ENCODE measurements at places on chromosomes 2 and 18.

GRCh38 chr2:181790716-181791649, 100.5 kb upstream of the ITPRID2 start:
- no peak for DNase-seq

- DNase-seq = no peak
Observed at GRCh38 chr18:67735506-67735905, 219.0 kb upstream of the DSEL start.

DNA sequence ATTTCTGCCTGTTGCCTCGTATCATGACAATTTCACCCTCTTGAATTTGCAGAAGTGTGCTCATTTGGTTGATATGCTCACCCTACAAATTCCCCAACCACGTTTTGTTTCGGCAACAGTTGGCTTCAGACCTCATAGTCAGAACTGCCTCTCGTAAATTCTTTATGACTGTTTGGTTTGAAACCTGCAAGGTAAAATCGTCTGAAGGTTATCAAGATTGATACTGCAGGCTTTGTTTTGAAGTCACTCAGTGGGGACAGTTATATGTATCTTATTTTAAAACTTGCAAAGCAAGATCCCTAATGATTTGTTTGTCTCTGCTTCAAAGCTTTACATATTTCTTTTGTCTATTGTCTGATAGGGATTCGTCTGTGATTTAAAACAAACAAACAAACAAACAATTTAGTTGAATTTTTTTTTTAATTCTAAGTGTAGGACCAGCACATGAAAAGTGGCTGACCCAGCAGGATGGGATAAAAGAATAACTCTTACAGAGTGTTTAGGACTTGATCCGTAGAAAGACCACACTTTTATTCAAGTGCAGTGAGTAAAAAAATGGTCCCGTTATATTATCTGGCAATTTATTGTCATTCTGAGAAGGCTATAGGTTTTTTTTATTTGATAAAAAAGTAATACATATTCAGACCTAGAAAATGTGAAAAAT, 45.7 kb upstream of the MYCN start:
- DNase-seq = no peak

DNA sequence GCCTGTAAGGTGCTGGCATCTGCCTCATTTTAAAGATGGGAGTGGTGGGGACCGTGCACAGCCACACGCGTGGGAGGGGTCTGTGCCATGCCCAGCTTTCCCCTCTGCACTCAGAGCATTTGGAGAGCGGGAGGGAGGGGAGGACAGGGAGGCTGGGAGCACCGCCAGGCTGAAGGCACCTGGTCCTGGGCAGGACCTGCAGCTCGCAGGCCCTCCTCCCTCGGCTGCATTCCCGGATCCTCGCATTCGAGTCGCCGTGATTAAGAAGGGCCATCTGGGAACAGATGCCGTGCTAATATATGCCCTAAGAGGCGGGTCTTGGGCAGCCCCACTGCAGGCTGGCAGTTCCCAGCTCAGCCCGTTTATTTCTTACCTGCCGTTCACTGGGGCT, 84.0 kb downstream of the PTGR3 start:
- DNase-seq = no peak

DNA sequence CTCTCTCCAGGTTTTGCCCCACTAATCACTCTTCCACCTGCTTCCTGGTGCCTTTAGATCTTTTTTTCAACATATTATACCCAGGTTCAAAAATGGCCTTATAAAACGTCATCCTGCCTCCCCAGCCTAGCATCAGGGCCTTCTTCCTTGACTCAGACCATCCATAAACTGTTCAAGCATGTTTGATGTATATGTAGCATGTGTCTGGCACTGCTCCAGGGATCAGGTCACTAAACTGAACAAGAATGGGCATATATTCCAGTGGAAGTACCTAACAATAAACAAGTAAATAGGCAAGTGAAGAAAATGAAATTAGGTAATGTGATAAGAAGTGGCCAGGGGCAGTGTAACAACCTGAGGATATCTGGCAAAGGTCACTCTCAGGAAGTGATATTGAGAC, 141.2 kb downstream of the TRIB2 start:
- no peak for DNase-seq

DNA sequence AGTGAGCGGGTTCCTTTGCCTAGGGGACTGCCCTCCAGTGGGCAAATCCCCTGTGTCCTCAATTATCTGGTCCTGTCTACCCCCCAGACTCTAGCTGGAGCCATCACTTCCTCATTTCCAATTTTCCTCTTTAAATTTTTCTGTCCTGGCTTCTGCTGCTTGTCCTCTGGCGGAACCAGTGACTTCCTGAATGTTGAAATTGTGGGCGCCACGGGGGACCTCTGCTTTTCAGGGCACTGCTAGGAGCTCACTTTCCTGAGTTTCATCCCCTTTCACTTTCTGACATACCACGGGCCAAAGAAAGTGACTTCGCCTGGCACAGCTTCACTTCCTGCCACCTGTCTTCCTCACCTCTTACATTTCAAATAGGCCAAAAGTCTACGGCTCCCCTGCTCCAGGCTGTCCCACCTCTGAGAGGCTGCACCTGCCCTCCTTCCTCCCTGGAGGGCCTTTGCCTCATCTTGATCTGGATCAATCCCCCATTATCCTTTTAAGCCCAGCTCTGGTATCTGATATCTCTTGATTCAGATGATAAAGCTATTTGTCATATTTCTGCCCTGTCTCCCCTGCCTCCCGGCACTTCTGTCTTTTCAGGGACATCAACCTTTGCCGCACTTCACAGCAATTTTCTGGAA, 1.4 kb upstream of the MARCO start:
- DNase-seq = no peak

GRCh38 chr2:158486970-158487325, 30.2 kb downstream of the PKP4 start:
- DNase-seq = no peak

- no peak for DNase-seq
Observed at GRCh38 chr2:222268311-222268990, 30.3 kb downstream of the PAX3 start.

DNA sequence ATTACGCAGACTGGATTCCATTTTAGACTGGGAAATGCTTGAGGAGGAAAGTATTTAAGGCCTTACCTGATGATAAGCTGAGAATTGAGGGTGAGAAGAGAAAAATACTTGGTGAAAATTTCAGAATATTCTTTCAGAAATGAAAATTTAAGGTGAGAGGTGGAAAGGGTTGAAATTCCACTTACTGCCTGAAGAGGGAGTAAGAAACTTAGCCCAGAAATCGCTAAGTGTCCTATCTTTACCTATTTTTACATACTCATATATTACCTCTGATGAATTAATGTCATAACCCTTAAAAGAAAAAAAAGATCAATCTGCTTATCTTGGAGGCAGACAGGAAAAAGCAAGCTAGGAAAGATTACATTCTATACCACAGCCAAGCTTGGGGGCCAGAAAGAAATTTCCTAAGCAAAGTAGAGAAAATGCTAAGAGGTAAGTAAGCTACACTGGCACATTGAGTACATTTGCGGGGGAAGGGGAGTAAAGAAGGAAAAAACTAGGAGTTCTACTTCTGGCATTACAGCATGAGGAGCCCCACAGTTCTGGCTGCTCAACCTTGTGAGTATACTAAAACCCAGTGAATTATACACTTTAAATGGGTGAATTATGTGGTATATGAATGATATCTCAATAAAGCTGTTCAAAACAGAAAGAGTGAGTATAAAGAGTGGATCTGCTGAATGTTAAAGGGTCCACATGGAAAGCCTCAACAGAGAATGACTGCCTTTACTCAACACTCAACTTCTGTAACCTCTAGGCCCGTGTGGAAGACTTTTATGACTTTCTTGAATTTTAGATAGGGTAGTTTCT, 33.8 kb downstream of the SMC6 start:
- peak; percentile 5 for DNase-seq

GRCh38 chr2:84906108-84906899, 848 bp downstream of the TMSB10 start:
- DNase-seq = no peak

DNA sequence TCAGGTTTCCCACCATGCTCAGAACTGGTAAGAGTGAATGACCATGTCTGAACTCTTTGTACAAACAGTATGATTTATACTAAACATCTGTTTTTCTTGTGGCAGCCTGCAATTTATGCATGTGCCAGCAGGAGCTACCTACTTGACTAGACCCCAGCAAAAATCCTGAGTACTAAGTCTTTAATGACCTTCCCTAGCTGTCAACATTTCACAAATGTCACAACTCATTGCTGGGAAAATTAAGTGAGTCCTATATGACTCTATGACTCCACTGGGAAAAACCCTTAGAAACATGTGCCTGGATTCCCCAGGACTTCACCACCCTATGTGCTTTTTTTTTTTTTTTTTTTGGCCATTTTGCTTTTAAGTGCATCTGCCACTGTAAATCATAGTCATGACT, 1225.8 kb downstream of the SUCLG1 start:
- DNase-seq = no peak

GRCh38 chr2:53053937-53054336, 713.7 kb upstream of the CHAC2 start:
- no peak for DNase-seq

- DNase-seq = peak; percentile 48
Observed at GRCh38 chr2:29042561-29043075, 31.7 kb downstream of the PCARE start.

GRCh38 chr2:46988733-46989481, 73.3 kb upstream of the MCFD2 start:
- DNase-seq = no peak

DNA sequence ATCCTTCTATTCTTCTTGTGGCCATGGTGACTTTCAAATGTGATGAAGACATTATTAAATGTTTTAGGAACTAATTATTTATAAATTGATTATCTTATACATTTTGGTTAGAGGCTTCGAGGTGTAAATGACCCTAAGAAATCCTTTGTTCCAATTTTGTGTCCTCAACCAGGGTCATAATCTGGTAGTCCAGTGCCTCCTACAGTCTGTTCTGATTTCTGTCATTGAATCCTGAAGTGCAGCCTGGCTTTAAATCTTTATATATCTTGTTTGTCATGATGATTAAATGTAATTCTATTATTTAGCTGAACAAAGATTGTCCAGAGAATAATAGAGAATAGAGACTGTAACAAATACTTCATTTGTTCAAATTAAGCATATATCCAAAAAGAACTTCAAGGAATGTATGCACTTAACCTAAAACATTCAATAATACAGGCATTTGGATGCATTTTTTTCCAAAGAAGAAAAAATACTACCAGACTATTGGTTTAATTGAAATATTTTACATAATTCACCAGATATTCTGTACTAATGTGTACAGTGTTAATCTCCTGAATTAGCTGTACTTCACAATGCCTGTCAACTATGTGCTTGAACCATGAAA, 89.8 kb downstream of the PRPF40A start:
- no peak for DNase-seq

DNA sequence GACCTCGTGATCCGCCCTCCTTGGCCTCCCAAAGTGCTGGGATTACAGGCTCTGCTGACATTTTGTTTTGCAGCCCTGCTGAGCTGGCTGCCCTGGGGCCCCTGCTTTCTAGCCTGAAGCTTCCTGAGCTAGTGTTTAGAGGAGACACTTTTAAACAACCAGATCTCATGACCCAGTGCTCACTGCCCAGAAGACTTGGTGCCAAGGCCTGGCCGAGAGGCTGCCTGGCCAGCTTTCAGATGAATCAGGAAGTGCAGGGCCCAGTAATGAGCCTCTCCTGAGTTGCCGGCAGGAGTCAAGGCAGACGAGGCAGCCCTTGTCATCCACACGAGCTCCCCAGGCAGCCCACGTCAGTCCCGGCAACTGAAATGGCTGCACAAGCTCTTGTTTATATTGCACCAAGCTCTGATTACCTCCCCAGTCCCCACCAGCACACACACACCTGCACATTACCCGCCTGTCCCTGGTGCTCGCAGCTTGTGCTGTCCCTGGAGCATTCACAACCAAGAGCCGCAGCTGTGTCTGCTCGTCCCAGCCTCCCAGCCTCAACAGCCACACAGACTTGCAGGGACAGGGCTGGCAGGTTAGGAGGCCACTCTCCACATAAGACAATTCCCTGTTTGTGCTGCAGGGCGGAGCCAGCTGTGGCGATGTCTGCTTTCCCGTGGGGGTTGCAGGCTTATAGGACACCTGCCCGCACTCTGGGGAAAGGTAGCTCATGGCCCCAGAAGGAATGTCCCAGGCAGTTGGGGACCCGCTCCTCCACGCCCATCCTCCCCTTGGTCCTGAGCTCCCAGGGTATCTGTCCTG, 331.2 kb upstream of the MYT1L start:
- no peak for DNase-seq

GRCh38 chr2:2830576-2830975, 499.5 kb upstream of the MYT1L start:
- no peak for DNase-seq

DNA sequence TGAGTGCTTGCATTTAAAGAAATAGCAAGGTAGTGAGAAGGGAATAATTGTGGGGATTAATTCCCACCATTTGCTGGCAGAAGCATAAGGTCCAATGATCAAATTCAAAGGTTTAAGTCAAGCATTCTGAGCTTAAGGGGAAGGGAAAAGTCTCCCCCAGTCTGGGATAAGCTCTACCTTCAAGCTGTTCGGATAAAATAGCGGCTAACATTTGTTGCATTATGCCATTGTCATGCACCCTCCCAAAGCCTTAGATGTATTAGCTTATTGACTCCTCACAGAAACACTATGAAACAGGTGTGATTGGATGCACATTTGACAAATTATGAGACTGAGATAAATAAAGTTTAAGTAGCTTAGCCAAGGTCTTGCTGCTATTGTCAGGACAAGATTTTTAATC, 52.2 kb upstream of the TGIF1 start:
- no peak for DNase-seq

- DNase-seq = no peak
Observed at GRCh38 chr2:25377822-25378421, 36.2 kb upstream of the DNMT3A start.

- no peak for DNase-seq
Observed at GRCh38 chr18:49944663-49945062, 131.3 kb upstream of the ACAA2 start.

DNA sequence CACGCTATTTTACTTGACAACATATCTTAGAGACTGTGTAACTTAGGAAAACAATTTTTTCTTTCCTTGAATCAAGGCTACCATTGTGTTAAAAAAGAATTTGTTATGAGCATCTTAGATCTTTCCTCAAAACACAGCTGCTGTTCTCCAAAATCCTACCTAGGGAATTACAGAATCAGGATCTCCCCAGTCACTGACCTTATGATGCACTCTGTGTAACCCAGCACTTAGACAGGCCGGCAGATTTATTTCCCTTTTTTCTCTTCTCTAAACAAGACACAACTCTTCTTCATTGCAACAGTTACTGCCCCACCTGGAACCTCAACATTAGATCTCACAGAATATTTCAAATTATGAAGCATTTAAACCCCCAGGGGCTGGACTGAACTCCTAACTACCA, 13.5 kb upstream of the C2orf15 start:
- no peak for DNase-seq
